Aorta (tissue), 5 donors: ENCODE measurements at places on chromosomes 1 and 21. TPM values are rescaled to one million over a fixed set of nuclear protein-coding genes. Genes with fewer than 3 reads are reported as not detected.

- no peak for DNase-seq
These were observed 19.2 kb upstream of the BACH1 start for GRCh38 chr21:29279558-29279957.

GRCh38 chr1:229238674-229239415 lies 32.1 kb upstream of the RAB4A start:
- peak; percentile 66 for DNase-seq

DNA sequence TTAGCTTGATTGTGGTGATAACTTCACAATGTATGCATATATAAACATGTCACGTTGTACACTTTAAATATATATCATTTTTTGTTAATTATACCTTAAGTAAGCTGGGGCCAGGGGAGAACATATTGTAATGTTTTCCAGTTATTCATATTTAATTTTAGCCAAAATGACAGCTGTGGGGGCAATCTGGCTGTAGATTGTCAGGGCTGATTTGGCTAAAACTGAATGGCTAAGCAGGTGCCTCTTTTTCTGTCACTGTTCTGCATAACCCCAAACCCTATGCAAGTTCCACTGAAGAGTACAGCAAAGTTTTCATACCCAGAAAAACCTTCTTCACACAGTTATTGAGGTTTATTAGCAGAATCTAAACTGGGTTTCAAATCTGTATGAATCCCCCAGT lies 318.2 kb downstream of the PTPRC start:
- DNase-seq, result no peak

DNA sequence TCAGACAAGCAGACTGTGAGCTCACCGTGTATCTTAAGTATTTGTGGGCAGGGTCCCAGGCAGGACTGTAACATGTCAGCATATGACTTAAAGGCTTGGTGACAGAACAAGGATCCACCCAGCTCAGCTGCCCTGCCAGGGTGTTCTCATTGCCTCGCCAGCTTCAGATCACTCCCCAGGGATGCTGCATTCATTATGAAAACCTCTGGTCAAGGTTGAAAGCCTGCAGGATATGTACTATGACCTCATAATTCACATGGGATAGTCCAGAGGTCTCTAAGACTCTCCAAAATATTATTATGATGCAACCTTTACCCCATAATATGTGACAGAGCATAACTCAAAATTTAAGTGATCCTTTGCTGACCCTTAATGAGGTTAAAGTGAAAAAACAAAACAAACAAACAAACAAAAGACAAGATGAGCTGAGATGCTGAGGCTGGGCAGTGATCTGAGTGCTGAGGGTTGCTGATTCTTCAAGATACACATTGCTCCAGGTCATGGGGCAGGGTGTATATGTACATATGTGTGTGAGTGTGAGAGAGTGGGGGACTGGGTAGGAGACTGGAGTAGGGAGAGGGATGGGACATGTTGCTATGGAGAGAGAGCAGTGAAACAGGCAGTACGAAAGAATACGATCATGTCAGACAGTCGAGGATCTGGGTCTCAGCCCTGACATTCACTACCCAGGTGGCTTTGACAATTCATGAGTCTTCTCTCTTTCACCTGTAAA lies 98.8 kb upstream of the DUSP10 start:
- DNase-seq, result no peak

GRCh38 chr1:228012555-228012954 lies 5.8 kb downstream of the WNT3A start:
- no peak for DNase-seq

DNA sequence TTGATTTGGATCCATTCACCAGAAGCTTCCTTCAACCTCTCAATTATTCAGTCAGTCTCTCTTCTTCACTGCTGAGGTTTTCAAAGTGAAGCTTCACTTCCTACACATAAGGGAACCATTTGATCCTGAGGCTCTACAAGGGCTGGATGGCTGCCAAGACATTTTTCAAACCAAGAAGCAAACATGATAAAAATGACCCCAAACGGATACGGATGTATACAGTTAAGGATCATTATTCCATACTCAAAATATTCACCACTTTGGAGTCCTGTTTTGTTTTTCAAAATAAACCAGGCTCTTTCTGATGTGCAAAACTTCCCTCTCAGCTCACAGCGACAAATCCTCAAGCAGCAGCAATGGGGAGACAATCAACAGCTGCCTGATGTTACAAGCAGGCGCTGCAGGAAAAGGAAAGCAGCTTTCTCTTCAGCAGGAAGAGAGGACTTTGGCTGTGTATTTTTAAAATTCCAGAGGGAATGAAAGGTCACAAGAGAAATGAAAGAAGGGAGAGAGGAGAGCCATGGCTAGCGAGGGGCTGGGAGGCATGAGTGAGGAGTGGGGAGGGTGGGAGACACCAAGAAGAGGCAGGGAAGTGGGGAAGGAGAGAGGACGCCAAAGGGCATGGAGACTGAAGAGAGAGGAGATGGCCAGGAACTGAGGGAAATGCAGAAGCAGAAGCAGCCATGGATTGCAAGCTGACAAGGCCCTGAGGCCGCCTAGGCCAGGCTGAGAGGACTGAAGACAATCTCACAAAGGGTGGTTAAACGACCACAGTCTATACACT lies 145.4 kb downstream of the SLC45A1 start:
- no peak for DNase-seq

GRCh38 chr1:198672124-198672523 lies 33.3 kb downstream of the PTPRC start:
- DNase-seq, result no peak

GRCh38 chr21:16402752-16403151 lies 673.0 kb downstream of the USP25 start:
- no peak for DNase-seq

GRCh38 chr1:96472471-96472870 lies 249.1 kb upstream of the PTBP2 start:
- no peak for DNase-seq

- DNase-seq, result no peak
These were observed 22.9 kb downstream of the SUSD4 start for GRCh38 chr1:223341121-223341520.

DNA sequence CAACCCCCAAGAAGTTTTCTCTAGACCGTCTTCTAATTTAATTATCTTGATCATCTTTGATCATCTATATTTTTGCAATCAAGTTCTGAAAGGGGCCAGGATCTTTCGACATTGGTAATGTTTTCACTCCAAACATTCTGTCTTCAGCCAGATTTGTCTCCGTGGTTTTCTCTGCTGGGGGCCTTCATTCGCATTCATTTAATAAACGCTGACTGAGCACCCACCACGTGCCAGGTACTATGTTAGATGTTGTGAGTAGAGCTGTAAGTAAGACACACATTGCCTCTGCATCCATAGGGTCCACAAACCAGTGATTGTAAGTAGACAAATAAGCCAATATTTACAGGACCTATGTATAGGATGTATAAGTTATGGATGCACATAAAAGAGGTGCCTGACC lies 134.5 kb upstream of the MROH9 start:
- DNase-seq, result no peak

- no peak for DNase-seq
These were observed 23.2 kb downstream of the INSL5 start for GRCh38 chr1:66777831-66778230.

DNA sequence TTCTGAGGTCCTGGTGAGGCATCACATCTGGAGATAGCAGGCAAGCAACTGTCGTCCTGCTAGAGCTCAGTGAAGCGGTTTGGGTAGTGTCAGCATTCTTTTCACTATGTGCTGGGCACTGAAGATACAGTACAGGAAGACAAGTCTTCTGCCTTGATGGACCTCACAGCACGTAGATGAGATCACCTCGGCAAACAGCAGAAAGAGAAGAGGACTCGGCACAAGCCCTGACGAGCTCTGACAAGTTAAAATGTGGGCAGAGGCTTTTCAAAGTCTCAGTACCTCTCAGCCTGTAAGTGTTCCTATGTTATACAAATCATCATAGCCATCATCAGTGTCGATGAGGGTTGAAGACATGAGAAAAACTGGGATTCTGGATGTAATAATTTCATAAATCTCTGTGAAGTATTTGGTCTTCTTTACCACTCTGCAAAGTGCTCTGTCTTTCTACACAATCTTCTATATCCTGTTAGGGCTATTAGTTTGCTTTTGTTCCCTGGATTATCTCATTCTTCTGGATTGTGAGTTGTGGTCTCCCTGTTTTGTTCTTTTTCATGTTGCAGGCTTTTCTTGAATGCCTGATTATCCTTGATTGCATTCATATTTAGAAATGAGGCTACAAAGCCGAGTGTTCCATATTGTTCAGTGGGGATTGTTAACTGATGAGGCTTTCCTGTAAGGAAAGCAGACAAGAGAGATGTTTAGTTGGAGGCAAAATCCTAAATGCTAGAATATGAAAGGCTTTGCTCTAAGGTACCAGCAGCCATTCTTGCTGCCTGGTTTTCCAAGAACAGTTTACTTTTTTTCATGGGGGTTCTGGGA lies 24.2 kb downstream of the MAEL start:
- no peak for DNase-seq

The HORMAD1 gene
- 0.84 TPM for total RNA-seq

The LMX1A gene
- 0.84 TPM for total RNA-seq

The DTL gene
- 1.3 TPM for total RNA-seq

The LAMC1 gene
- 247 TPM for total RNA-seq

The CELSR2 gene
- 4.2 TPM for total RNA-seq

The PEF1 gene
- total RNA-seq, result 57.9 TPM

The BSND gene
- not detected for total RNA-seq

The MTMR11 gene
- total RNA-seq, result 42.3 TPM

The CSF3R gene
- total RNA-seq, result 34.7 TPM
